ENCODE measurements at places on chromosomes 12 and 14.
A peak's percentile ranks its signal among the peaks of the same experiment; 100 is the strongest.

DNA sequence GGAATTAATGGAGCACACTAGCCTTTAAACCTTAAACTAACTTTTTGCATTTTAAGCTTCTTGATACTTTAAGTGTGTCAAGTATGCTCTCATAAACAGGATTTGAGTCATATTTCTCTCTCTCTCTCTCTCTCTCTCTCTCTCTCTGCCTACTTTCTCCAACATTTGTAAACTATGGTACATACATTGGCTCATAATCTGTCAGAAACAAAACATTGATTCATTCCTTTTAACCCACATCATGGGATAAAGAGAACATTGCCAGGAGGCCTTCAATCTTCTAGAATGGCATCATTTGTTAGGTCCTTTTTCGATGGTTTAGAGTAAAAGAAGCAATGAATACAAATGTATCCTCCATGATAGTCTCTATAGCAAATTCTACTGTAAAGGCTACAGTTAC, 81.6 kb upstream of the RERGL start:
- DNase-seq, result no peak

GRCh38 chr14:83309211-83309610, 1775.6 kb upstream of the SEL1L start:
- DNase-seq, result no peak

- DNase-seq, result no peak
These were observed 106.0 kb upstream of the TMTC1 start for GRCh38 chr12:29889737-29890136.

- DNase-seq, result no peak
These were observed 74.9 kb downstream of the RMST start for GRCh38 chr12:97537501-97537900.

- DNase-seq, result no peak
These were observed 203.4 kb downstream of the KIF26A start for GRCh38 chr14:104341532-104342434.

- no peak for DNase-seq
These were observed 55.0 kb upstream of the GRIP1 start for GRCh38 chr12:66733839-66734238.

- DNase-seq, result no peak
These were observed 10.2 kb downstream of the VASH1 start for GRCh38 chr14:76771437-76771980.

DNA sequence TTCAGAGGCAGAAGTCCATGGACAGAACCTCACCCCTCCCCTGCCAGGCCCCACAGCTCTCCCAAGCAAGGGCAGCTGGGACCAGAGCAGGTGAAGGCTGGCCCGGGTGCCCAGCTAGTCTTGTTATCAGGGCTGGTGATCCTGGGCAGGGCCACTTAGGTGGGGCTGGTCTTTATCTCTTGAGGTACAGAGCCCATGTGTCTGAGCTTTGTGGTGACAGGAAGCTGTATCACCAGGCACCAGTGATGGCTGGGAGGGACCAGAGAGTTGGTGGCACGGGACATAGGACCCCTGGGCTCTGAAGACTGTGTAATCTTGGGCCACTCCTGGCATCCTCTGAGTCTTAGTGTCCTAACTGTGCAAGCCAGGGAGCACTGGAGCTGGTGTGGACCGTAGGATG, 12.8 kb upstream of the HPD start:
- DNase-seq, result no peak

- no peak for DNase-seq
These were observed 60.7 kb upstream of the BDKRB2 start for GRCh38 chr14:96143906-96144305.

- DNase-seq, result no peak
These were observed 187.7 kb downstream of the PHETA1 start for GRCh38 chr12:111181143-111181726.

GRCh38 chr12:11795913-11796459, 146.5 kb downstream of the ETV6 start:
- DNase-seq, result no peak

DNA sequence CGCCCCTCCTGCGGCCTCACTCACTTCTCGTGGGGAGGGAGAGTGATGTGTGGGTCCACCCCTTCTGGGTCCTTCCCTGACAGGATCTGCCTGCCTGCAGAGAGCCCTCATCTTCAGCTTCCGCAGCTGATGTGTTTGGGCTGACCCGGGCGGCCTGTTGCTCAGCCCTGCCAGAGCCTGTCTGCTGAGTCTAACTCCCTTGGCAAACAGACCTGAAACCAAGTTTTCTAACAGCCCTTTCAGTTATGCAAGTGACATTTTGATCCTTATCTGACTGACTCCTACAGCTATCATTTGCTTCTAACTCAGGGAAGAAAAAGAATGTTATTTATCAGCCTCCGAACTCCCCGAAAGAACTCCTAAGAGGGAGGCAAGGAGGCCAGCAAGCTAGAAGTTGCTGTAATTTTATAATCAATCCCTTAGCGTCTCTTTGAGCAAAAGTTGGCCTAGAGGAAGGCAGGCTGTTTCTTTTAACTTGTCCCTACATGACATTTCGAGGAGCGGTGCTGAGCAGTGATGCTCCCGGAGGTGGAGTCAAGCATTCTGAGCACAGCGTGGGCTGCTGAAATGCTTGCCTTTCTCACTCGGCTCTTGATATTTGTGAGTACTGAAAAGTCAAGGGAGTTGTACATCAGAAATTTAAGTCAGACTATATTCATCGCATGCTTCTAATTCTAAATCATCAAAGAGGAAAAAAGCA, 31.5 kb upstream of the CACNA2D4 start:
- no peak for DNase-seq

DNA sequence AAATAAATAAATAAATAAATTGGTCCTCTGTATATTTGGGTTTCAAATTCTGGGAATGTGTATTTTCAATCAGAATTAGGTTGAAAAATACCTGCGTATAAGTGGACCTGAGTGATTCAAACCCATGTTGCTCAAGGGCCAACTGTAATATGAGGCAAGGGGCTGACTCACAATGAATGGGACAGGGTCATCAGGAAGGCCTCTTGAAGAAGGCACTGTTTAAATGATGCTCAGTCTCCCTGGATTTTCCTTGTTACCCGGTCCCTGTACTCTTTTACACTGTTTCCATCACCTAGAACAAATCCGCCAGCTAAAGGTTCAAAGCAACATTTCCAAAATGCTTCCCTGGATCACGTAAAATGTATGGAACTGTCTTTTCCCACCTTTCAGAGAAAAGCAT, 3.8 kb downstream of the PSMB5 start:
- no peak for DNase-seq

GRCh38 chr14:100825713-100826331, at the start of gene MEG3:
Gene MEG3, plus strand, starts transcription at chr14:100826118.
- peak; percentile 32 for DNase-seq

DNA sequence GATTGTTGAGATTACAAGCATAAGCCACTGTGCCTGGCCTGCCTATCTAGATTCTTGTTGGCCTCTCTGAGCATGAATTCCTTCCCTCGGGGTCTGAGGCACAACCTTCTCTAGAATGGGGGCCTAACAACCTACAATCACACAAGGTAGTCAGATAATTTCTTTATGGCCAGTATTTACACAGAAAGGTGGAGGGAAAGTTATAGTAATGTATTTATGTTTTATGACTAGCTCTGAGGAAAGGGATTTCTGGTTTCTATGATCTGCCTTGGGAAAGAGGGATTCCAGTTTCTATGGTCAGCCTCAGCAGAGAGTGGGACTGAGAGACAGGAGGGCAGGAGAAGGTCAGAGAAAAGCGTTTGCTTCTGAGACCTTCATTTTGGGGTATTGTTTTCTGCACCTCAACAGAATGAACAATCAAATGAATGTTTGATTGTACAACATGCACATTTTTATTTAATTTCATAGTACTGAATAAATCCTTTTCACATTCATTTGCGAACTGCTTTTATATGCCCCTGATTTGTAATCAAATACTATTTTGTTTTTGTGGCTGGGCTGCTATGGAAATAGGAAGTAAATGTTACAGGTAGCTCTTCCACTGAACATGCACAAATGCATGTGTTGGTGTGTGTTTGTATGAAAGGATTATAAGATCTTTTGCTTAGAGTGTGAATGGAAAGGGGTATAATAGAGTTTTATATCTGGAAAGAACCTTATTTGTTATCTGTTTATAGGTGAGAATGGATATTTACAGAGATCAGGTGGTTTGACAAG, 499.7 kb upstream of the RGS6 start:
- no peak for DNase-seq

- DNase-seq, result no peak
These were observed 820 bp downstream of the BICDL1 start for GRCh38 chr12:119989731-119990381.

GRCh38 chr12:75694534-75695268, 183.3 kb upstream of the KRR1 start:
- DNase-seq, result no peak

DNA sequence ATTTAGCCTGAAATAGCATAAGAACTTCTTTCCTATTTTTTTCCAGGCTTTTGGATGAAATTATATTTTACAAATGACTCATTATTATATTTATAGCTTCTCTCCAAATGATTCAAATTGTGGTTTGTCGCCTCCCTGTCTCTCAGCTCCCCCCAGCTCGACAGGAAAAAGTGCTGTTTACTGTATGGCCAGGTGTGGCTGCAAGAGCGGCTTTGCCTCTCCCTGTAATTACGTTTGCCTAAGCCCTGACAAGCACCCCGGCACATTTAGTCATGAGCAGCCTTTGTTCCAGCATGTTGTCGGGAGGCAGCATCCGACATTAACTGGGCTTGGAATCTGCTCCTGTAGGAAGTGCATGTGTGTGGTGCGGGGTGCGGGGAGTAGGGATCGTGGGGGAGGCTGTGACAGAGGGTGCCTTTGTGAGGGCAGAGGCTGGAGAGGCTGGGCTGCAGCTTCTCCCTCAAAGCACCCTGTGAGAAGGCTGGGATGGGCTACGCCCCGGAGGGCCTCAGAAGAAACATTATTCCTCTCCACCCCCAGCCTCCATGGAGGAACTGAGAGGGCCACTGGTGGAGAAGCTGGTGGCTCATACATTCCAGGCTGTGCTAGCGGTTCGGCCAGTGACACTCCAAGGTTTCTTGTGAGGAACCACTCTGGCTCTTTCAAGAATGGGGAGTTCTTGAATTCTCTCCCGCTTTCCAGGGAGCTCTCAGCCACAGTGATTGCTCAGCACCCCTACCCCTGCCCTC, 42.1 kb upstream of the CTDSP2 start:
- DNase-seq, result no peak

GRCh38 chr12:120079411-120080400, 36.8 kb downstream of the RAB35 start:
- no peak for DNase-seq

- DNase-seq, result no peak
These were observed 27.7 kb downstream of the CEP170B start for GRCh38 chr14:104892531-104893434.

- DNase-seq, result no peak
These were observed 29.6 kb upstream of the OR5AU1 start for GRCh38 chr14:21185491-21185890.

- DNase-seq, result no peak
These were observed 67.6 kb downstream of the PTPN11 start for GRCh38 chr12:112486361-112486760.

DNA sequence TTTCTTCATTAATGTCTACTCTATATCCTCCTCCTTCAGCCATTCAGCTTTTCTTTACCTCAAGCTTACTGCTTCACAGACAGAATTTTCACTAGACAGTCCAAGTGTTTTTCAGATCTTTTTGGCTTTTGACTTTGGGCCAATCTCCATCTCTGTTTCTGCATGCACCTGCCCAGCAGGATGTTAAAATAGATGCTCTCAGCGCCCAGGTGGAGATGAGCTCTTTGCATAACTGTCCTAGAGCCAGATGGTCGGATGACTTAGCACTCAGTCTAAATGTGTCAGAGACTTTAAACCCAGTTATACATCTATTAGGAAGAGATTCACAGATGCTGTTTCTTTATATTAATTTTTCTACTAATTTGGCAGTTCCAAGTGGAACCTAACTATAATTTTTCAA, 80.3 kb upstream of the SSTR1 start:
- DNase-seq, result no peak

DNA sequence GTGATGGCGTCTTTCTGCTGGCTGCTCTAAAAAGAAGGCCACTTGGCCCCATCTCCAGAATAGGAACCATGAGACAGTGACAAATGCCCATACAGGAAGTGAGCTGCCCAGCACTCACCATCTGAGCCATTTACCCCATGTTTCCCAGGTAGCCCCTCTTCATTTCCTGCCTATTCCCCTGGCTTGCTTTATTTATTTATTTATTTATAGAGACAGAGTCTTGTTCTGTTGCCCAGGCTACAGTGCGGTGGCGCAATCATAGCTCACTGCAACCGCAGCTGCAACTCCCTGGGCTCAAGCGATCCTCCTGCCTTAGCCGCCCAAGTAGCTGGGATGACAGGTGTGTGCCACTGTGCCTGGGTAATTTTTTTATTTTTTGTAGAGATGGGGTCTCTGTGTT, 71.2 kb downstream of the RIN3 start:
- no peak for DNase-seq

DNA sequence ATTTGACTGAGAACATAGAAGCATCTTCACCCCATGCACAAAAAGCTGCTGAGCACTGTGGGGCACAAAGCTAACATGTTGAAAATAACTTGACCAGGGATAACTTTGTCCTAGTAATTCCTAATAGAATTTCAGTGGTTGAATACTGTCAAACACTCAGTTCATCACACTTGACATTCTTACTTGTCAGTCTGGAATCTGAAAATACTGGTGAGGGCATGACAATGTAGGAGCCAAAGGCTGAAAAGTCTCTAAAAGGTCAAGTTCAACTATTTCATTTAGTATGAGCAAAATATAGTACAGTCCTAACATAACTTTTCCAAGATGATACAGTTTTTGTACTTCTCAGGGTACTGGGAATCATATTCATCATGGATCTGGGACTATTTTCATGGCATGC, 504.4 kb upstream of the LMO3 start:
- no peak for DNase-seq

DNA sequence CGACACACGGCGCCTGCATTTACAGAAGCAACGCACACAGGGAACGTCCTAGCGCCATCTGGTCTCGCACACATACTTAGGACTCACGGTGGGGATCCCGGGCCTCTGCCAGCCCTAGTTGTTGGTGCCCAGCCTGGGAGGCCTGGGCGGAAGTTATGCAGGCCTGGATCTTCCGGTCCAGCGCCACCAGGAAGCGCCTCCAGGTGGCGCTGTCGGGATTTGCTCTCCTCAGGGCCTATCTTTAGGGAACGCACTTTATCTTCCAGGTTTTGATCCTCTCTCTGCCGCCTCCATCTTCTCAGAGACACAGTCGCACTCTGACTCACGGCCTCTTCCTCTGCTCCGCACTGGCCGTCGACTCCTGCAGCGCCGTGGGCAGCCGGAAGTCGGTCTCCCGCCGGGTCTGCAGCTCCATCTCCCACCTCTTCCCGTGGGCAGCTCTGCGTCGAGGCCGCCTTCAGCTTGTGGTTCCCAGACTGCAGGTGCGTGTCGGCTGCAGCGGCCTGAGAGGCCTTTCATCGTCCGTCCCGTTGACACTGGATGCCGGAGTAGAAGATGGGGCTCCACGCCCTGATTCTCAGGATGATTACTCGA, 760.4 kb downstream of the TMEM121 start:
- no peak for DNase-seq

GRCh38 chr12:1355396-1355795, 239.0 kb downstream of the FBXL14 start:
- no peak for DNase-seq

DNA sequence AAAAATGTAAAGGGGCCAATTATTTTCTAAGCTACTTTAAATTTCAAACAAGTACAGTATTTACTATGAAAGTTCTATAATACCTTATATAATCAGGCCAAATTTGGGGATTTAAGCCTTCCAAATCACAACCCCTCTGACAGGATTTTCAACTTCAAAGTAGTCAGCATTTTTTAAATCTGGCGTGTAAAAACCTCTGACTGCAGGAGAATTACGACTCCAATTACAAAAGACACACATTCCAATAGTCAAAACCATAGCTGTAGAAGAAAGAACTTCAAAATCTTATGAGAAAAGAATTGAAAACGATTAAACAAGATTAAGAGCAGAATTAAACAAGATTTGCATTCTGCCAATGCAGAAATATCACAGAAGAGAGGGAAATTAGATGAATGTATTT, 12.7 kb downstream of the OSBPL8 start:
- no peak for DNase-seq

All from cerebellar nuclear complex (tissue), 1 donor.